Smooth muscle cell of the coronary artery (primary cell): ENCODE measurements at places on chromosomes 7 and 10. TPM values are rescaled to one million over a fixed set of nuclear protein-coding genes. Genes with fewer than 3 reads are reported as not detected.

The UBE2H gene
- total RNA-seq = 70.1 and 140 TPM in 2 replicates

The NMT2 gene
- 24.2 and 36.1 TPM in 2 replicates for total RNA-seq

The ASIC3 gene
- 0.23 TPM in 1 of 2 replicates, not detected in the other for total RNA-seq

The ZNF467 gene
- under 0.01 and 1.7 TPM in 2 replicates for total RNA-seq

The GIMAP8 gene
- total RNA-seq = under 0.01 and 0.12 TPM in 2 replicates

The GDF2 gene
- not detected in 2 replicates for total RNA-seq

The MUC12 gene
- total RNA-seq = not detected in 2 replicates

The FXYD4 gene
- total RNA-seq = not detected in 2 replicates

The LOXL4 gene
- total RNA-seq = 18.6 and 122 TPM in 2 replicates
